ENCODE measurements at places on chromosomes 13 and 19. TPM values are rescaled to one million over a fixed set of nuclear protein-coding genes. Genes with fewer than 3 reads are reported as not detected.

ZNF442 gene
- not detected for polyA plus RNA-seq

DNA sequence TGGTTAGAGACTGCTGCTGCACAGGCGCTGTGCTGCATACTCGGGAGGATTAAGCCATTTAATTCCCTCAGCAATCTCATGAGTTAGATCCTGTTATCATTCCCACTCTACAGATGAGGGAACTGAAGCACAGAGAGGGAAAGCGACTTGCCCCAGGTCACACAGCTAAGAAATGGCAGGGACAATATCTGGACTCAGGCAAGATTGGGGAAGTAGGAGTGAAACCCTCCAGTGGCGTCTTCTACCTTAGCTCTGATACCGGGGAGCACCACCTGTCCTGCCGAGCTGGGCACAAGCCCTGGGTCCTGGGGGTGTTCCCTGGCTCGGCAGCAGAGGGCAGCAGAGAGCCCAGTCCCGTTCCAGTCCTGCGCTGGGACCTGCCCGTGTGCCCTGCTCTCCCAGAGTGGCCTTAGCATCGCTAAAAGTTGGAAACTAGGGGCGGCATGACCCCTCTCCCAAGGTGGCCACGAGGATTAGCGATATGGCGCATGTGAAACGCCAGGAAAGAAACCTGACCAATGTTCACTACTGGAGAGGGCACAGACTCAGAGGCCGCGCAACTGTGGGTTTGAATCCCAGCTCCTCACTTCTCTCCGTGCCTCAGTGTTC lies 20.5 kb downstream of the CYTH2 start:
- no peak for DNase-seq

DNA sequence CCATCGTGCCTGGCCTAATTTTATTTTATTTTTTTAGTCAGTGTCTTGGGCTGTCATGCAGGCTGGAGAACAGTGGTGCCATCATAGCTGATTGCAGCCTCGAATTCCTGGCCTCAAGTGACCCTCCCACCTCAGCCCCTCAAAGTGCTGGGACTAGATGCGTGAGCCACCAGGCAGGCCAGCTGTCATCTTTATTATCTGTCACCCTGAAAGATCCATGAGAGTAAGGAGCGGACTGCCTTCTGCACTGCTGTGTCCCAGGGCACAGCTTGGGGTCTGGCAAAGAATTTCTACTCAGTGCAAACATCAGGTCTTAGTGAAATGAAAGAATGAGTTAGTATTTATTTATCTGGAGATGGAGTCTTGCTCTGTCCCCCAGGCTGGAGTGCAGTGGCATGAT lies 9.5 kb upstream of the TLE5 start:
- DNase-seq, result no peak

- no peak for DNase-seq
Observed at GRCh38 chr13:23766939-23767338, 122.3 kb downstream of the MIPEP start.

GRCh38 chr13:73580513-73581267 lies 521.9 kb downstream of the KLF5 start:
- DNase-seq, result no peak

ZNF208 gene
- polyA plus RNA-seq, result 0.06 TPM

APOC4 gene
- polyA plus RNA-seq, result not detected

GRCh38 chr13:41006306-41006705 lies 12.8 kb downstream of the ELF1 start:
- no peak for DNase-seq

GRCh38 chr13:92739306-92739818 lies 487.2 kb upstream of the GPC6 start:
- DNase-seq, result no peak

CACNG6 gene
- polyA plus RNA-seq, result not detected

GRCh38 chr13:41785402-41786172 lies 175.3 kb downstream of the VWA8 start:
- no peak for DNase-seq

DNA sequence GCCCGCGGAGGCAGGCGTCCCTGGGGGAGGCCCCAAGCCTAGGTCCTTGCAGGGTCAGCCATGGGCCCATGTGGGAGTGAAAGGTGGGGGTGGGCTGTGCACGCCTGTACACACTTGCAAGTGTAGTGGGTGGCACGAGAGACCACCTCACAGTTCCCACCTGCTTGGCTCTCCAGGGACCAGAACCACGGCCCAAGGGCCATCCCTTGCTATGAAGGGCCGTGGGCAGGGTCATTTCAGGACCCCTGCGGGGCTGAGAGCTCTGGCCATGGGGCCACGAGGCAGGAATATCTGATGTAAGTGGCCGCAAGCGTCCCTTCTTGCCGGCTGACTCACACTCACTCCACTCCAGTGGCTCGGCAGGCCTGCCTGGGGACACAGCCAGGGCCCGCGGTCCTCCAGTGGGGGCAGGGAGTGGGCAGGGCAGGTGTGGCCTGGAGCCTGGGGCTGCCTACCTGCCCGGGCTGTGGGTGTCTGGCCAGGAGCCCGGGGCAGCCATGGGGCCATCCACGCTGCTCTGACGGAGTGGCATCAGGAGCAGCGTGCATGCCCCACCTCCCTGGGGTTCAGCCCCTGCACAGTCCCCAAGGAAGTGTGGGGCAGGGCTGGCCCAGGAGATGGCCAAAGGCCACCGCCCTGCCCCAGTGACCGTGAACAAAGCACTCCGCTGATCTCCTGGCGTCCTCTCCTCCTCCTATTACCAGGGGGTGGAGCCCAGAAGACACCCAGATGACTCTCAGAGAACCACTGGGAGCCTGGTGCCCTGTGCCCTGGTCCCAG lies 8.6 kb upstream of the MKNK2 start:
- no peak for DNase-seq

- no peak for DNase-seq
Observed at GRCh38 chr19:2010135-2010668, 5.3 kb downstream of the BTBD2 start.

ETFB gene
- 172 TPM for polyA plus RNA-seq

C13orf46 gene
- polyA plus RNA-seq, result not detected

DNA sequence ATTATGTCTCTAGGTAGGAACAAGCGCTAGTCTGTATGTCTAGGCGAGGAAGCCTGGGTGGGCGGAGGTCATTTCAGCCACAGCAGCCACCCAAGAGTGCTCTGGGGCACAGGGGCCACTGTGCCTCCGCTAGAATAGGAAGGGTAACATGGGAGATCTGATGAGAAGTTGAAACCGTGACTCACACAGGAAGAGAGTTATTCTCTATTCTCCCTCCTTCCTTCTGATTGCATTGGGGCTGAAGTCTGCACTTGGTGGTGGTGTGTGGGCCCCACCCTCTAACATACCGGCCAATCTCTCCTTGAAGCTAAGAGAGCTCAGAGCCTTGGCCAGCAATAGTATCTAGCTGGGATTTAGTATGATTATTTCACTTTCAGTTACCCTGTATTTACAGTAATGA lies 20.3 kb upstream of the GGACT start:
- DNase-seq, result peak; percentile 17

NLRP4 gene
- polyA plus RNA-seq, result not detected

DNA sequence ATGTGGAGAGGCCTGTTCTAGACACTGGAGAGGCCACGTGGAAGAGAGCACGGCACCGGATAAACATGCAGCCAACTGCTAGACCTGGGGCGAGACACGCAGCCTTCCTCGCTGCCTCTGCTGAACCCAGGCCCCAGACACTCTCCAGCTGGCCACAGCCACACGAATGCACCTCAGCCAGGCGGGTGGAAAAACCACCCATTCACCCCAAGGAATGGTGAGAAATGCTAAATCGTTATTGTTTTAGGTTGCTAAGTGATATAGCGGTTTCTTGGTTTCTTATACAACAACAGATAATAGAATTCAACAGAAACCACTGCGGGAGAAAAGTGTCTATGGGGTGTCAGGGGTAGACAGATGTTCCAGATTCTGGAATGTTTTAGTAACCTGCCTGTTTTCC lies 52.5 kb downstream of the STK24 start:
- DNase-seq, result no peak

- DNase-seq, result no peak
Observed at GRCh38 chr13:113576597-113576996, 8.0 kb upstream of the TFDP1 start.

DNA sequence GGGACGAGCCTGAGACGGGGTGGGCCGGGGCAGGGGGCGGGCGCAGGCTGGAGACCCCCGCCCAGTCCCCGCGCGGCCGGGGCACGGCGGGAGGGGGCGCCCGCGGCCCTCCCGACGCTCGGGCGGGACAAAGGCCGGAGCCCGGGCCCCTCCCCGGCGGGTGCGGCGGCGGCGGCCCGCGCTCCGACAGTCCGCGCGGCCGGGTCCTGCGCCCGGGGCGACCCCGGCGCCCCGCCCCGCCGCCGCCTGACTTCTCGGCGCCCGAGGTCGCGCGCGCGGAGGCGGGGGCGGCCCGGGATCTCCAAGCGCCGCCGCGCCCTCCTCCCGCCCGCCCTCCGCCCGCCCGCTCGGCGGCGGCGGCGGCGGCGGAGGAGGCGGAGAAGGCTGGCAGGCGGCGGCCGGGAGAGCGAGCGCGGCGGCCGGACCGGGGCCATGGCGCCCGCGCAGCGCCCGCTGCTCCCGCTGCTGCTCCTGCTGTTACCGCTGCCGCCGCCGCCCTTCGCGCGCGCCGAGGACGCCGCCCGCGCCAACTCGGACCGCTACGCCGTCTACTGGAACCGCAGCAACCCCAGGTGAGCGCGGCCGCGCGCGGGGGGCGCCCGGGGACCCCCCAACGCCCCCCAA lies at the start of gene EFNA2:
TSS of gene EFNA2 (plus strand) at position 137 of the 624 bp plus-strand sequence. CDS start at position 433, 296 bp downstream.
- DNase-seq, result no peak

LENG9 gene
- not detected for polyA plus RNA-seq

DNA sequence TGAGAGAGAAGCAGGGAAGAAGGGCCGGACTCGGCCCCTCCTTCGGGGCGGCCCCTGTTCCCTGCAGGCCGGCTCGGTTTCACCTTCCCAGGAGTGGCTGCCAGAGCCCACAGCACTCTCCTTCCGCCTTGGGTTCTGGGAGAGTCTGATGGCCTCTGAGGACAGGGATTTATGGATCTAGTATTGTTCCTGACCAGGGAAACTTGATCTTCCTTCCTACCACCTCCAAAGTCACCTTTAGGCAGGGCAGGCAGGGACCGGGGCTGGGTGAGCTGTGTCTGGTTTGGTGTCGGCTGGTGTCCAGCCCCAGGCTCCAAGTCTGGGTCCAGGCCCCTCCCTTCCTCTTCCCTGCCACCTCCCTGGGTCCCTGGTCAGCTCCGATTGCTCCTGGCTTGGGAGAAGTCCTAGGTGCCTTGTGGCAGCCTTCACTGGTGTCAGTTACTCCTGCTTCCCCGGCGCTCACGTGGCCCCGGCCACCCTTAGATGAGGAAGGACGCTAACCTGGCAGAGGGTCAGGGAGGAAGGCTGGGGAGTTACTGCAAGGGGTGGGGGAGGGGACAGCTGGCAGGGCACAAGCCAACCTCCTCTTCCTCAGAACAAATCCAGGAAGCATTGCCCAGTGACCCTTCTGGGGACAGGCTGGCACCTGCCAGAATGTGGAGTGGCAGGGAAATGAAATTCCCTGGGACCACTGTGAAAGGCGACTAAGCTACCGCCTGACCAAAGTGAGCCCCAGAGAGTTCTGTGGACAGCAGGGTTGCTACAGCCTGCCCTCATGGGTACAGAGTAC lies 18.8 kb downstream of the RFX1 start:
- DNase-seq, result no peak

PRSS57 gene
- not detected for polyA plus RNA-seq

- DNase-seq, result no peak
Observed at GRCh38 chr19:36111200-36111539, 227 bp downstream of the OVOL3 start.

GRCh38 chr13:51453207-51453958 lies 547 bp upstream of the INTS6 start:
- peak; percentile 42 for DNase-seq

- no peak for DNase-seq
Observed at GRCh38 chr19:39916851-39917396, 17.5 kb downstream of the FCGBP start.

- no peak for DNase-seq
Observed at GRCh38 chr13:86729206-86729605, 930.0 kb upstream of the SLITRK6 start.

SAMD4B gene
- polyA plus RNA-seq, result 24.7 TPM

IGFL1 gene
- polyA plus RNA-seq, result not detected

DNA sequence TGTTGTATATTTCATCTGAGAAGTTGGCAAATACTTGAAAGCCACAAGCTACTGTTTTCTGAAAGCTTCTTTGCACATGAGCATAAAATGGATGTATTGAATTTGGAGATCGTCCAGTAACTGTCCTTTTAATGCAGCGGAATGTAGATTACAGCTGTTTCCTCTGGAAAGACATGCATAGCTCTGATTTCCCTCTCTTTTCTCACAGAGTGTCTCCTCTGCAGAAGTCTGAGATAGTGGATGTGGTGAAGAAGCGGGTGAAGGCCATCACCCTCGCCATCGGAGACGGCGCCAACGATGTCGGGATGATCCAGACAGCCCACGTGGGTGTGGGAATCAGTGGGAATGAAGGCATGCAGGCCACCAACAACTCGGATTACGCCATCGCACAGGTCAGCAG lies 283.0 kb downstream of the SHISA2 start:
- no peak for DNase-seq

GRCh38 chr13:99150575-99151361 lies 49.9 kb upstream of the UBAC2 start:
- DNase-seq, result no peak

DNA sequence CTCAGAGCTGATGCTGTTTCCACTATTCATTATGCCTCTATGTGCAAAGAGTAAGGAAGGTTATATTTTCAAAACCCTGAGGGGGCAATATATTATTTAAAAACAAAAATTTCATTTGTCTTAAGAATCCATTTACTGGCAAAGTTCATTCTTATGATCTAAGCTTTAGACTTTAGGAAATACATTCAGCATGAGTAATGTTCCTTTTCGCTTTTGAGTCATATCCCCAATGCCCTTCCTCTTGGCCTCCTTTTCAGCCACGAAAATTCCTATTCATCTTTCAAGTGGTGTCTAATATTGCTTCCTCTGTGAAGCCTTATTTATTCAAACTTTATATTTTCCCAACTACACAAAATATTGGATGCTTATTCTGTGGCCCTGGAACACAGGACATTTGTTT lies 1317.0 kb downstream of the PCDH9 start:
- DNase-seq, result no peak

DNA sequence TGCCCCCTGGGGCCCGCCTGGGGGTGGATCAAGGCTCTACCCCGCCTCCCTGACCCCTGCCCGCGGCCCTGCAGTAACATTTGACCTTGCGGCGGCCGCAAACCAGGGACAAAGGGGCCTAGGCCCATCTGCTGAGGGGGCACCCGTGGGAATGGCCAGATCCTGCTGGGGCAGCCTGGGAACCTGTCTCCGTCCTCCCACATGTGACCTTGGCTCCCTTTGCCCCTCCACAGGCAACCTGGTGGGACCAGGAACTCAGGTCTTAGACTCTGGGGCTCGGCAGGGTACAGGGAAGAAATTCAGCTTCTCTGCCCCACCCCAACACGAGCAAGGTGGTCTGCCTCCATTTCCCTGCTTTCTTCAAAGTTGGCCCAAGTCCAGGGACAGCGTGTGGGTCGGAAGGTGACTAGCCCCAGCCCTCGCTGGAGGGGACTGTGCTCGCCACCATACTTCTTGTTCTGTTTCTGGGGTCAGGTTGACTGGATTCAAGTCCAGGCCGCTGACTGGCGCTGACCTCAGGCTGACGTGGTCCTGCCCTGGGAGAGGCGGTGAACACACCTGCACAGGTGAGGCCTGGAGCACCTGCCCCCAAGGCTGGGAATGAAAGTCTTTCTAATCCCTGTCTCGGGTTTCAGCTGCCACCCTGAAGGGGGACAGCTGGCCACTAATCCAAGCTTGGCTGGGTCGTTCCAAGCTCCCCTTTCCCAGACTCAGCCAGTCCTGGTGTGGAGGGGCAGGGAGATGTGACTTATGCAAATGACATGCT lies 2.5 kb upstream of the NR2F6 start:
- DNase-seq, result no peak
